Cortex of kidney (tissue), 1 donor: ENCODE measurements at places on chromosomes 11 and 22.

GRCh38 chr22:17369439-17370025 lies at the start of gene CECR2:
TSS of gene CECR2 (plus strand) at chr22:17369460. CDS start at chr22:17369784, 324 bp downstream.
- no peak for DNase-seq

- no peak for DNase-seq
These were observed 5.9 kb upstream of the VWA5A start for GRCh38 chr11:124109377-124109776.

GRCh38 chr11:107545101-107545514 lies 20.4 kb downstream of the ALKBH8 start:
- DNase-seq, result no peak

DNA sequence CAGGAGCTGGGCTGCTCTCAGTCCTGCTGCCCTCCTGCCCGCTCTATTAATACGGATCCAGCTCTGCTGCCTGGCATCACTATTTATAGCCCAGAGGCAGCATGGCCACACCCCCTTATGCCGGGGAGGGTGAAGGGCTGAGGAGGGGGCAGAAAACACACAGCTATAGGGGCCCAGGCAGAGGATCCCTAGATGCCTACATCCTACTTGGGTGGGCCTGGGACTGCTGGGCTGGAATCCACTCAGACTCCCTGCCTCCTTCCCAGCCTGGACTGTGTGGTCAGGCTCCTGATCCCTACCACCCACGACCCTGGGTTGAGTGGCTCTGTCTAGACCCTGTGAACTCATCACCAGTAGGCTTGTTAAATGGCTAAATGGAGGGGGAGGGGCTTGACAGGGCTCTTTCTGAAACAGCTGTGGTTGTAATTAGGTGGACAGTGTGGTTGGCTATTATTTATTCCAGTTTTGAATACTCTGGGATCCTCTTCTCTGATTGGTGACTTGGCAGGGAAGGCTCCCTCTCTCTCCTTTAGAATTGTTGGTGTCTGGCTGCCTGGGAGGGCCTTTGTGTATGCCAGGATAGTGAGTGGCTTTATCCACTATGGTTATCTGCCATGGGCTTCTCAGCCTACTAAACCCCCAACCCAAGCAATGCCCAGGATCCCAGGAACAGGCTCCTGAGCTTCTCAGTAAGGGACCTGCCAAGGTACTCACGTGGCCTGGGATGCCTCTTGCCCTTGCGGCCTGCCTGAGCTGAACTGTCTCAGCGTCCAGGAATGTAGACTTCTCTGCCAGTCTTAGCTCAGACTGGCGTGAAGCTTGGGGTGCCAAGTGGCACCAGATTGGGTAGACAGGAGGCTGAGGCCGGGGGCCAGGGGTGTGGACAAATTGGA lies 15.2 kb downstream of the PHLDB1 start:
- DNase-seq, result no peak

- DNase-seq, result no peak
These were observed 10.5 kb downstream of the PIWIL3 start for GRCh38 chr22:24763872-24764485.

- DNase-seq, result no peak
These were observed 12.3 kb downstream of the PIK3IP1 start for GRCh38 chr22:31279821-31280505.

DNA sequence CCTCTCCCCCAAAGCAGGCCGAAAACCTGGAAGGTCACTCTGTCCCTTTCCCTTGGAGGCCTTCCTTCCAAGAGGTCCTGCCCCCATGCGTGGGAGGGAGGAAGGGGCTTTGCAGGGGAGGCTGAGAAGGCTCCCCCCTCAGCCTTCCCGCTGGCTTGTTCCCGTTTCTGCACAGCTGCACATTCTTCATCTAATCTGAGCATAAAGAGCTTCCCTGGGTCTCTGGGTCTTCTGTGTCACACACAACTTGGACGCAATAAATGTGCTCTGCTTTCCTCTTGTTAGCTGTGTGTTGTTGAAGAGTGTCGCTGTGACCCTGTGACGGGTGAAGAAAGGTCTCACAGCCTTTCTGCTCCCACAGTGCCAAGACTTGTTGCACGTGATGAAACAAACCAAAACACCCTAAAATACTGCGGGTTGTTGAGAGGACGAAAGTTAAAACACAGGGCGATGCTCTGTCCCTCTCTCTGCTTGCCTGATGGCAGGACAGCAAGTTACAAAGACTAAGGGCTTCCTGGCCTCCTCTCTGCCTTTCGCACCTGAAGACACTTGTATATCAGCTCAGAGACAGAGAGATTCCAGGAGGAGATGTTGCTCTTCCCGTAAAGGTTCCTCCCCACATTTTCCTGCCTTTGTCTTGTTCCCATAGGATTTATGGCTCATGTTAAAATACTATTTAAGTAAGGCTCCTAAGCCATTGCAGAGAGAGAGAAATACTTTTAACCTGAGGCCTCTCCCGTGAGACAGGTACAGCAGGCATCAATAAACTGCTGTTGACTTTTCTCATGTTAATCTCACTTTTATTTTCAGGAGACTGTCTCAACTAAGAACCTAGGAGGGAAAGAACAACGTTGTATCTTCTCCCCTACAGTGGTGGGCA lies 15.4 kb upstream of the IFITM3 start:
- no peak for DNase-seq

- no peak for DNase-seq
These were observed 35.9 kb downstream of the MMP27 start for GRCh38 chr11:102669664-102670063.

DNA sequence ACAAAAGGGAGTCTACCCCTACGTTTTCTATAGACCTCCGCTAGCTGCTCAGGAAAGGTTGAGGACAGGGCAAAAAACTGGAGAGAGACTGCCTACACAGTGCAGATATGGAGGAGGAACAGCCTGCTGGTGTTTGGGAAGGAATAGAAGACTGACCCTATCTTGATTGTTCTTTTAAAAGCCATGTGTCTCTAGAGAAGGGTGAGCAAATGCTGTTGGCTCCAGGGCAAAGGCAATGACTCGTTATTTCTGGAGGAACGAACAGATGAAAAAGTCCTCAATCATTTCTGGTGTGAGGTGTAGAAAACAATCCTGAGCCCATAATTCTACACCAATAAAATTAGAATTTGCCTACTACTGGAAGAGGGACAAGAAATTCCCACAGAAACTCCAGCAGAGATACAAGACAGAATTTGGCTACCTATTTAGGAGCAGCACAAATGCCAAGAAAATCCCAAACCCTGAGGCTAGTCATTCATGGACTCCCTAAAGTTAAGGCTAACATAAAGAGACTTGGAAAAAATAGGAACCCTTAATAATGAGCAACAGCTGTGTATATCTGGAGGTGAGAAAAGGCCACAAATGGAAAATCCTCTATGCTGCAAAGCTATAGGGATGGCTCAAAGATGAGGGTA lies 1206.3 kb upstream of the CNTN5 start:
- DNase-seq, result no peak

DNA sequence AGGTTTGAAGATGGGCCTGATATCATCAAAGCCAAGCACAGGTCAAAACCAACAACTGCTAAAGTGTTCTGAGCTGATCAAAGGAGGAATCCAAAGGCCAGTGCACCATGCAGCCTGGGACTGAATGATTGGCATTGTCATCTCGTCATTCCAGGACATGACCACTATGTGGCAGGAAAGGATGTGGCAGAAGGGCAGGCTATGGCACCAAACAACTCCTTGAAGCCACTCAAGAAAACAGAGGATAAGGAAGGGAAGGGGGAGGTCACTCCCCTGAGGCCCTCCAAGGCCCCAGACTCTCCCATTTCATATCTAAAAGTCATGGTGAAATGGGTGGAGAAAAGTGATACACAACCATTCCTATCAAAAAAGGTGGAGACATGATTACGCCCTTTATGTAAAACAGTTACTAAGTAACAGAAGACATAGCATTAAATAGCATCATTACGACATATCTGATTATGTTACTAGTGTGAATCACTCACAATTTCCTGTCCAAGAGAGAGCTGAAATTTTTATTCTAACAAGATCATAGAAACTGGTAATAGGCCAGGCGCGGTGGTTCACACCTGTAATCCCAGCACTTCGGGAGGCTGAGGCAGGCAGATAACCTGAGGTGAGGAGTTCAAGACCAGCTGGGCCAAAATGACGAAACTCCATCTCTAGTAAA lies 49.3 kb downstream of the AHNAK start:
- DNase-seq, result no peak

DNA sequence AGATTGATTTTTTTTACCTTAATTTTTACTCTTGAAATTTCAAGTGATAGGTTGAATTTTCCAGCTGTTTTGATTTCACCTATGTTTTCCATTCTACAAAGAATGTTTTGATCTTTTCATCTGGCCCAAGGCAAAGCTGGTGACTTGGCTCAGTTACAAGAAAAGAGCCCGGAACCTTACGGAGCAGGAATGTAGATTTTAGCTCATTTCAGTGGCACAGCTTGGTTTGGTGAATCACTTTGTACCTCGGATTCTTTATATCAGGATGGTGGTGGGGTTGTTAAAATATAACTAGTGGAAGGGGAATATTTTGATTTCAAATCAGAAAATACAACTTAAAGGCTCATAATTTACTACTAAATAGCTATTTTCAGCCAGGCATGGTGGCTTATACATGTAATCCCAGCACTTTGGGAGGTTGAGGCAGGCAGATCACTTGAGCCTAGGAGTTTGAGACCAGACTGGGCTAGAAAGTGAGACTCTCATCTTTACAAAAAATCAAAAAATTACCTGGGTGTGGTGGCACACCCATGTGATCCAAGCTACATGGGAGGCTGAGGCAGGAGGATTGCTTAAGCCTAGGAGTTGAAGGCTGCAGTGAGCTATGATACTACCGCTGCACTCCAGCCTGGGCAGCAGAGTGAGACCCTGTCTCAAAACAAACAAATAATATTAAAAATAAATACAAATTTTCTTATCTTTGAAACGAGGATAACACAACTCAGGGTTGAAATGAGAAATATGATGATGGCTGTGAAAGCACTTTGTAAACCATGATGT lies 9.4 kb upstream of the GRIK4 start:
- DNase-seq, result no peak

GRCh38 chr11:46615756-46616155 lies 1.3 kb downstream of the HARBI1 start:
- no peak for DNase-seq

DNA sequence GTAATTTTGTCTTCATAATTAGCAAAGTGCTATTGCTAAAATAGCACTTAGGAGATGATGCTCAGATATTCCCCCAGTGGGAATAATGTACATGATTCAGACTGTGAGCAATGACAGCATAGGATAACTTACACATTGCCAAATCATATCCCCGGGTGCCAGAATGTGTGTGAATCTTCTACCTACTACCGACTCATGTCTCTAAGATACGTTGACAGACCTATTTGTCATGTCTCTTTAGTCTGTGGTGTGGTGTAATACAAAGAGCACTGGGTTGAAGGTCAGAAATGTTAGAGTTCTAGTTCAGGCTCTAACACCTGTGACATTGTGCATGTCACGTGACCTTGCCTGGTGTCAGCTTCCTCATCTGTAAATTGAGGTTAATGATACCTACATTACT lies 31.0 kb upstream of the PICALM start:
- no peak for DNase-seq

DNA sequence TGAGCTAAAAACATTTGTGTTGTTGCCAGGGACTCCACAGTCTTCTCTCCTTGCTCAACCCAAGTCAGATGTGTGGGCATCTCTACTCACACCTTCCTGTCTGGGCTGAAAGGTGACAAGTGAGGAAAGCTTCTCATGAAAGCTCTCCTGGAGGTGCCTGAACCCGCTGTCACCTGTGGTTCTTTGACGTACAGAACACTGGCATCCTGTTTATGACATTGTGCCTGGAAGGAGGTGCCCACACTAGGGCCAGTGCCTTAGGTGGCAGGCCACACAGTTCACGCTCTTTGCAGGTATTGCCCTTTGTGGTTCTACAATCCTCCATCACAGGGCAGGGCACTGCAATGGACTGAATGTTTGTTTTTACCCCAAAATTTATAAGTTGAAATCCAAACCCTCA lies 108.5 kb downstream of the CD44 start:
- no peak for DNase-seq

GRCh38 chr11:37343290-37343689 lies 745.3 kb upstream of the RAG2 start:
- DNase-seq, result no peak

- no peak for DNase-seq
These were observed 1840.1 kb upstream of the RAG2 start for GRCh38 chr11:38438091-38438490.

- DNase-seq, result no peak
These were observed 389.2 kb downstream of the SOX6 start for GRCh38 chr11:15967166-15967565.

GRCh38 chr11:125929445-125930075 lies 16.3 kb upstream of the VSIG10L2 start:
- no peak for DNase-seq

DNA sequence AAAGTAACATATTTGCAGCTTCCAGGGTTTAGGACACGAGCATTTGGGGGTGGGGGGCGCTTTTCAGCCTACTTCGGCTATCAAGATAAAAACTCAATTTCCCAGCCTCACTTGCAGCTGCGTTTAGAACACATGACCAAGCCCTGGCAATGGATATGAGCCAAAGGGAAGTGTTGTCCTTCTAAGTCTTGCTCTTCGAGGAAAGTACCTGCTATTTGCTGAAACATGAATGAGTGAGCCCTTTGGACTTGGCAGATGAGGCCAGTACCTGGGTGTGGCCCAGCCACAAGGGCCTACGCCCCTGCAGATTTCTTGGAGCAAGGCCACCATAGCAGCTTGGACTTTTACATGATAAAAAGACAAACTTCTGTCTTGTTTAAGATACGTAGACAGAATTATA lies 60.2 kb upstream of the SORL1 start:
- DNase-seq, result no peak

GRCh38 chr11:17736930-17737817 lies 2.6 kb downstream of the KCNC1 start:
- no peak for DNase-seq

GRCh38 chr11:11311169-11311568 lies 41.9 kb downstream of the CSNK2A3 start:
- no peak for DNase-seq

DNA sequence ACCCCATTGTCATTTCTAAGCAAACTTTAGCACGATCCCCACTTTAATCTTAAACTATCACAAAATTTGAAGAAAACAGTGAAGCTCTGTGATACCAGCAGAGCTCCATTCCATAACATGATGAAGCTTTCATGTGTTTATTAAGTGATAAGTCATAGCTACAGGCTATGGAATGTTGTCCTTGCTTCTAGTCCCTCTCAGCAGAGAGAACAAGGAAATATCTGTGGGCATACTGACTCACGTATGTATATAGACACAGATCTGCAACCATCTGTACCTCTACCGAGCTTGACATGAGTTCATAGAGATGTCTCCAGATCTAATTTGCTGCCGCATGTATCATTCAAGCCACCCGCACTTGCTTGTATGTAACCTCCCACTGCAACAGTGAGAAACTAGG lies 588.9 kb downstream of the ETS1 start:
- no peak for DNase-seq

DNA sequence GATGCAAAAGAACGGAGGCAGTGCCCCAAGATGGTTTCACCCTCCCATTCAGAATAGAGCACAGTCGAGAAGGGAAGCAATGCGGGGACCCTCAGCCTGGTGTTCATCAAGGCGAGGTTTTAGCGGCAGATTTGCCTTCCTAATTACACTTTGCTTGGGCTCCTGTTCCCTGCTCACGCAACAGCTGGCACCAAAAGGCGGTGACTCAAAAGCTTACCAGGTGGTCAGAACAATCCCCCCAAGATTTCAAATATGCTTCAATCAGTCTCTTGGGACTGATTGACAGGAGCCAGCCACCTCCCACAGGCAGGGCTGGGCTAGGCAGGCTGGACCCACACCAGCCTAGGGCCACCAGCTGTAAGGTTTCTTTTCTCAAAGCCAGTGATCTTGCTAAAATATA lies 14.2 kb downstream of the IGSF9B start:
- no peak for DNase-seq
